ENCODE measurements at places on chromosomes 13 and 19. TPM values are rescaled to one million over a fixed set of nuclear protein-coding genes. Genes with fewer than 3 reads are reported as not detected.

Gene SPACA4
- 0.21 TPM for total RNA-seq

Gene PLK5
- total RNA-seq, result not detected

Gene LPAR6
- 4.8 TPM for total RNA-seq

Gene NLRP12
- not detected for total RNA-seq

Gene ZNF44
- 6.6 TPM for total RNA-seq

Data from tracheal epithelial cell (primary cell).